ENCODE measurements at places on chromosomes 7 and 10. TPM values are rescaled to one million over a fixed set of nuclear protein-coding genes. Genes with fewer than 3 reads are reported as not detected.

GRCh38 chr10:129869596-129870473, 94.2 kb downstream of the EBF3 start:
- H3K4me3 ChIP-seq: no peak overlapping the region
- no peak overlapping the region for H3K27ac ChIP-seq
- no peaks in the 10 kb centered on the region for H3K36me3 ChIP-seq
- no peaks in the 10 kb centered on the region for H3K27me3 ChIP-seq
- H3K4me1 ChIP-seq: no peaks in the 10 kb centered on the region

The FKBP6 gene
- not detected for polyA plus RNA-seq

- peaks cover 26% of the 10 kb centered on the region for H3K36me3 ChIP-seq
- H3K4me3 ChIP-seq: peak overlapping the region; percentile 20
- DNase-seq: peak; percentile 19
- H3K4me1 ChIP-seq: peaks cover 40% of the 10 kb centered on the region
These were observed 5.0 kb downstream of the ZYX start for GRCh38 chr7:143385891-143386781.

GRCh38 chr10:33117816-33118215, 159.8 kb upstream of the ITGB1 start:
- no peak for DNase-seq
- H3K4me1 ChIP-seq: peaks cover 57% of the 10 kb centered on the region
- H3K4me3 ChIP-seq: no peak overlapping the region
- no peaks in the 10 kb centered on the region for H3K36me3 ChIP-seq

DNA sequence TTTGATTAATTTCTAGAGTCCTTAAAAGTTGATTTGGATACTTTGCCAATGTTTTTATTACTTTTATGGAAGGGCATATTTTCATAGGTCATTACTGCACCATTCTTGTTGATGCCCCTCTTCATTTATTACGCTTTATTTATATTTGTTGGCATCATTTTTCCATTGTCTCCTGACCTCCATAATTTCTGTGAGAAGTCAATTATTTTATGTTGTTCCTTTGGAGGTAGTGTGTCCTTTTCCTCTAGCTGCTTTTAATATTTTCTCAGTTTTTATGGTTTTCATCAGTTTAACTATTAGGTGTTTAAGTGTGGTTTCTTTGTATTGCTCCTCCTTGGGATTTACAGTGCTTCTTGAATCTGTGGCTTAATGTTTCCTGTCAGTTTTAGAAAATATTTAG, 134.9 kb downstream of the SAMD9 start:
- no peaks in the 10 kb centered on the region for H3K36me3 ChIP-seq
- no peak overlapping the region for H3K27ac ChIP-seq
- no peaks in the 10 kb centered on the region for H3K27me3 ChIP-seq
- no peak overlapping the region for H3K4me3 ChIP-seq
- peaks cover 17% of the 10 kb centered on the region for H3K4me1 ChIP-seq

GRCh38 chr7:141557360-141557759, 6.2 kb downstream of the AGK start:
- H3K27me3 ChIP-seq: no peaks in the 10 kb centered on the region
- no peak overlapping the region for H3K4me3 ChIP-seq
- no peak overlapping the region for H3K27ac ChIP-seq
- peaks cover 12% of the 10 kb centered on the region for H3K4me1 ChIP-seq
- no peak for DNase-seq
- peaks cover 11% of the 10 kb centered on the region for H3K36me3 ChIP-seq

The AVPI1 gene
- polyA plus RNA-seq: 31.4 TPM

GRCh38 chr10:115026056-115026745, 67.0 kb upstream of the ATRNL1 start:
- DNase-seq: no peak
- H3K27me3 ChIP-seq: peaks cover 18% of the 10 kb centered on the region
- H3K4me1 ChIP-seq: no peaks in the 10 kb centered on the region

GRCh38 chr10:13306103-13306502, 6.2 kb upstream of the PHYH start:
- H3K27me3 ChIP-seq: no peaks in the 10 kb centered on the region
- no peak overlapping the region for H3K27ac ChIP-seq
- H3K36me3 ChIP-seq: no peaks in the 10 kb centered on the region
- H3K4me1 ChIP-seq: peaks cover 7% of the 10 kb centered on the region

- no peak overlapping the region for H3K4me3 ChIP-seq
- H3K4me1 ChIP-seq: peaks cover 23% of the 10 kb centered on the region
- DNase-seq: no peak
- H3K27ac ChIP-seq: no peak overlapping the region
- H3K36me3 ChIP-seq: no peaks in the 10 kb centered on the region
- peaks cover 27% of the 10 kb centered on the region for H3K27me3 ChIP-seq
These were observed 2.4 kb downstream of the EPO start for GRCh38 chr7:100722480-100723212.

GRCh38 chr10:44931621-44932516, 20.7 kb downstream of the TMEM72 start:
- H3K4me3 ChIP-seq: no peak overlapping the region
- H3K27ac ChIP-seq: no peak overlapping the region
- H3K36me3 ChIP-seq: no peaks in the 10 kb centered on the region
- H3K27me3 ChIP-seq: no peaks in the 10 kb centered on the region

The RTKN2 gene
- polyA plus RNA-seq: 0.41 TPM

- DNase-seq: no peak
- peaks cover 19% of the 10 kb centered on the region for H3K4me1 ChIP-seq
- no peaks in the 10 kb centered on the region for H3K36me3 ChIP-seq
- H3K27ac ChIP-seq: no peak overlapping the region
These were observed 104.3 kb downstream of the AHR start for GRCh38 chr7:17402628-17403278.

DNA sequence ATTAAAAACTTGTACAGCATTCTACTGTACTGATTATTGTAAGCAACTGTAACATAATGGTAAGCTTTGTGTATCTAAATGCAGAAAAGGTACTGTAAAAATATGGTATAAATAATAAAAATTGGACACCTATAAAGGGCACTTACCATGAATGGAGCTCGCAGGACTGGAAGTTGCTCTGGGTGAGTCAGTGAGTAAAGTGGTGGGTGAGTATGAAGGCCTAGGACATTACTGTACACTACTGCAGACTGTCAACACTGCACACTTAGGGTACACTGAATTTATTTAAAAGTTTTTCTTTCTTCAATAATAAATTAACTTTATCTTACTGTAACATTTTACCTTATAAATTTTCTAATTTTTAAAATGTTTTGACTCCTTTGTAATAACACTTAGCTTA, 118.6 kb upstream of the ASAH2 start:
- no peaks in the 10 kb centered on the region for H3K36me3 ChIP-seq
- no peaks in the 10 kb centered on the region for H3K27me3 ChIP-seq
- H3K4me1 ChIP-seq: peaks cover 31% of the 10 kb centered on the region
